AG08396 (cell line): ENCODE measurements at places on chromosomes 6 and 20.
A peak's percentile ranks its signal among the peaks of the same experiment; 100 is the strongest.

- DNase-seq, result no peak
These were observed 2.9 kb downstream of the FNDC1 start for GRCh38 chr6:159172091-159172491.

GRCh38 chr6:162222521-162222920 is 505.0 kb downstream of the PRKN start:
- DNase-seq, result no peak

GRCh38 chr20:48711696-48712464 is 115.9 kb downstream of the PREX1 start:
- DNase-seq, result no peak

- DNase-seq, result peak; percentile 92
These were observed at the start of gene SNX21 for GRCh38 chr20:45833030-45833882. Gene SNX21, plus strand, starts transcription at chr20:45833799. Its CDS starts 121 bp downstream, at chr20:45833920.

DNA sequence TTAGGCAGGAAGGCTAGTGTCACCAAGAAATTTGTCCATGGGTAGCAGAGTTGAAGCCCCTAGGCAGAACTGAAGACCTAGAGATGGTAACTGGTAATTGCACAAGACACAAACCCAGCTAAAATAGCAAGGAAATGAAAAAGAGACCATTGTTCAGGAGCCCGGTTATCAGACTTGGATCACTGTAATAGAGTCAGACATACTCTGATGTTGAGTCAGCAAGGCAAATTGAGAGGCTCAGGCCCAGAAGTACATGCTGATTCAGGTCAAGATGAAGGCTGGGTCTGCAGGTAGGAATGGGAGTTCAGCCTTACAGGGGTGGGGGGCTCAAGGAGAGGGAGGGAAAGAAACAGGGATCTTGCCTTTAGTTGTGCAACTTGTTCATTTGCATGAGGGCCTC is 6.5 kb upstream of the TMEM242 start:
- no peak for DNase-seq

GRCh38 chr20:44357020-44357419 is 1.5 kb downstream of the HNF4A start:
- no peak for DNase-seq

GRCh38 chr20:12152996-12153395 is 235.3 kb downstream of the BTBD3 start:
- peak; percentile 8 for DNase-seq

GRCh38 chr6:77183447-77183846 is 279.8 kb downstream of the HTR1B start:
- no peak for DNase-seq

DNA sequence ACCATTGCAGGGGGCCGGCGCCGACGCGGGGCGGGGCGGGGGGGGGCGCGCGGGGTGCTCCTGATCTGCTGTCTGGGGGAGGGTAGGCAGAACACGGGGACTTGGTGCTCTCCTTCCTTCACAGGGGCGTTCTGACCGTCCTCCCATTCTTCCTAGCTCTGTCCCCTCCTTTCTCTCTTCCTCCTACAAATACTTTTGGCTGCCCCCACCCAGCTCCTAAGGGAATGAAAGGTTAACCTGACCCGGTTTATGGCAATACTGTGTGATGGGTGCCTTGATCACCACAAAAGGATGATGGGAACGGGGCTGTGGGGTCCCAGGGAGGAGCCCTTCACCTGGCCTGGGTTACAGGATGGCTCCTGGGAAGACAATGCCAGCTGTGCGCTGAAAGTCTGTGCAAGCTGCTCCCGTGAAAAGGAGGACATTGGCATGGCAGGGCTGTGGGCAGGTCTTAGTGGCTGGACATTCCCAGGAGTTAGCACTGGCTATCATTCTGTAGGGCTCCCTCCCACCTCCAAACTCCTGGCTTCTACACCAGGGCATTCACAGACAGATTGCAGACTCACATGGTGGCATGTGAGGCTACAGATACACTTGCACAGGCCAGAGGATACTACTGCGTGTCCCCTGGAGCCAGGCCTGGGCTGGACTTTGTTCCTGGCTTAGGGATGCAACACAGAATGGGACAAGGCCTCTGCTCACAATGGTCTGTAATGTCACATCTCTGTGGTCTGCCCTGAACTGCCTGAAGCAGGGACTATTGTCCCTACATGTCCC is 1.9 kb upstream of the TPD52L2 start:
- no peak for DNase-seq

DNA sequence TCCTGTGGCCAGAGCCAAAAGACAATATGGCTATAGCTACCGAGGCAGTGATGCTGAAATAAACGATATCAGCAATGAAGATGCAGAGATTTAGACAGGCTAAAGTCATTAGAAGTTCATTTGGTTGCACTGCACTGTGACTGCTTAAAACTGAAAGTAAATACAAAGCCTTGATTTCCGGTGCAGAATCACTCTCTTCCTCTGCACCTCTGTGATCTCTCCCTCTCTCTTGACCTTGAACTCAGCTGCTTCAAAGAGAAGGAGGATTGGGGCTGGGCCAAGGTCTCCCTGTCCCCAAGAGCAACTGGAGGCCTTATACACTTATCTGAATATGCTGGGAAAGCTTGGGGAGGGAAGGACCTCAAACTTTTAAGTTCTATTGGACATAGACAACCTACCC is 34.6 kb upstream of the SPACA1 start:
- no peak for DNase-seq

GRCh38 chr20:11551479-11551878 is 366.2 kb upstream of the BTBD3 start:
- DNase-seq, result no peak

DNA sequence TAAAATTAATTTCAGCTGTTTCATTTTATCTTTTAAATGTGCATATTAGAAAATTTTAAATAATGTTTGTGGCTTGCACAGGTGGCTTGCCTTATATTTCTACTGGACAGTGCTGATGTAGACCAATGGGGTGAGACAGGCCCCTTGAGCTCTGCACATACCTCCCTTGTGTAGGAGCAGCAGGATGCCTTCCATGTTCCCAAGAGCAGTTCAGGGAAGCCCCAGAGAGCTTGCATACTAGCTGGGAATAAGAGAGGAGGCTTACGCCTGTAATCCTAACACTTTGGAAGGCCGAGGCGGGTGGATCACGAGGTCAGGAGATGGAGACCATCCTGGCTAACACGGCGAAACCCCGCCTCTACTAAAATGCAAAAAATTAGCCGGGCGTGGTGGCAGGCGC is 61.4 kb downstream of the RFPL4B start:
- DNase-seq, result no peak

GRCh38 chr6:111377558-111378120 is 105.4 kb downstream of the REV3L start:
- no peak for DNase-seq

DNA sequence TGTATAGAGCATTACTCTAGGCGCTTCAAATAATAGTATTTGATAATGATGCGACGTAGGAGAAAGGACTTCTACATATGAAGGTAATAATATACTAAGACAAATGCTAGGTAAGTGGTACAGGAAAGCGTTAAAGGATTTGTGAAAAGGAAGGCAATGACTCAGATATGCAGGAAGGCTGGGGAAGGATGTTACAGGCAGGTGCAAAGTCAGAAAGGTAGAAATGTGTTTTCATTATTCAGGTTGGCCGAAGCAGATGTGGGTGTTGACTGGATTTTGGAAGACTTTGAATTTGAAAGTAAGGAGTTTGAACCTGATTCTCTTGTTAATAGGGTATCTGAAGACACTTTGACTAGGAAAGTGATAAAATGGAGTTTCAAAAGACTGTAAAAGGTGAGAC is 51.0 kb downstream of the STK4 start:
- DNase-seq, result no peak

DNA sequence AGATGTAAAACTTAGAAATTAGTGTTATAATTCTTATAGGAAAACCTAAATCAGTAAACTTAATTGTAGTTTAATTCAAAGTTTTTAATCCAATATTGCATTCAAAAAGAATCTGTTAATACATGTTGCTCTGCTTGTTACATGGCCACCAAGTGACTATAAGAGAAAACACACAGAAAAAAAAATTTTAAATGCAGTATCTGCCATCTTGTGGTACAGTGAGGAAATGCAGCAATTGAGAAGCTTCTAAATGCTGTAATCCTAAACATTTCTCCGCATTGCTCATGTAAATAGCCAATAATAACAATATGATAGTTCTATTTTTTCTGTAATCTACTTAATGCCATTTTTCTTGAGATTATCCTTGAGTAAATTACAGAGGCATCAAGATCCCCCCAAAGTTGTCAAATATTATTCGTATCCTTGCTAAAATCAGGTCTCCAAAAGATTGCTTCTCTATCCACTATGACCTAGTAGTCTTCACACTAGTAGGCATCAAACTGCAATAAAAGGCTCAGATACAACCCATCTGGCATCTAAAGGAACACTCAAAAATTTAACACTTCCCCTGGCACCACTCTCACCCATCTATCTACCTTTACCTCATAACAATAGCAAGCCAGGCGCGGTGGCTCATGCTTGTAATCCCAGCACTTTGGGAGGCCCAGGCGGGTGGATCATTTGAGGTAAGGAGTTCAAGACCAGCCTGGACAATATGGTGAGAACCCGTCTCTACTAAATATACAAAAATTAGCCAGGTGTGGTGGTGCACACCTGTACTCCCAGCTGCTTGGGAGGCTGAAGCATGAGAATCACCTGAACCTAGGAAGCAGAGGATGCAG is 34.6 kb downstream of the HDAC2 start:
- peak; percentile 48 for DNase-seq

DNA sequence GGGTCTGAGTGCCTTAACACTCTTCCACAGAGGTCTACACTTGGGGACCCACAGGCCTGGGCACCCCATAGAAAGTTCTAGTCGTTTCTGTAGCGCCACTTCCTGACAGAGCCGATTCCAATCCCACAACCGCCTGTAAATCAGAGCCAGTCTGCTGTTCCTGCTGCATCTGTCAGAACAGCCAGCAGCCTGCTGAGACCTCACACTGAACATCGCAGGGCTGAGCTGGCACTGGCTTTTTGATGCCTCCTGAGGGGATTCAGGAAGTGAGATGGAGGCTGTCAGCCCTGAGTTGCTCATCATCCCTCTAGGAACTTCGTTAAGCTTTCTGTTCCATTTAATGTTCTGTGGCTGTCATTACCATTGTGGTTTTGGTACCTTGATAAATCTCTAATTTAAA is 48.9 kb downstream of the DCBLD1 start:
- no peak for DNase-seq

- no peak for DNase-seq
These were observed 2.1 kb upstream of the TMX4 start for GRCh38 chr20:8021541-8022269.

GRCh38 chr20:54560357-54560756 is 85.0 kb downstream of the DOK5 start:
- no peak for DNase-seq

GRCh38 chr6:149013586-149014344 is 266.9 kb downstream of the UST start:
- no peak for DNase-seq

GRCh38 chr6:46903175-46903574 is 18.6 kb downstream of the ADGRF5 start:
- DNase-seq, result no peak

GRCh38 chr6:135129136-135129856 is 51.8 kb upstream of the MYB start:
- no peak for DNase-seq

DNA sequence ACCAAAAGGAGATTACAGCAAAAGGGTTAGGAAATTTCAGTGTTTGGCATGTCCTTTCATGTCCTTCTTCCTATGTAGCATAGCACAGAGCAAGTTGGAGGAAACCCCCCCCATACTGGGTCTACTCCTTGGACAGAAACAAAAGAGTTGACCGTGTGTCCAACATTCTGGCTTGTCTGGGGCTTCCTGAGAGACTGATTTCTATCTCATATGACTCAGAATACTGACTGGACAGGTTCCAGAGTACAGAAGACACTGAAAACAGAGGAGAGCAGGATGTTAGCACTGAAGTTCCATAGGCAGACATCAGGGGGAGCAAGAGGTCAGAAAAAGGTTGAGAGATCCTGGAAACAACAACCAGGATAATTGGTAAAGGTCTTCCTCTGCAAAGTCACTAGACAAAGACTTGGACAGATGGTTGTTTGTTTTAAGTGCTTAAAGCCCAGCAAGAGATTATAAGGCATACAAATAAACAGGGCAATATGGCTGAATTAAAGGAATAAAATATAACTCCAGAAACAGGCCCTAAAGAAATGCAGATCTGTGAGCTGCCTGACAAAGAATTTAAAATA is 48.4 kb downstream of the USP49 start:
- peak; percentile 78 for DNase-seq

DNA sequence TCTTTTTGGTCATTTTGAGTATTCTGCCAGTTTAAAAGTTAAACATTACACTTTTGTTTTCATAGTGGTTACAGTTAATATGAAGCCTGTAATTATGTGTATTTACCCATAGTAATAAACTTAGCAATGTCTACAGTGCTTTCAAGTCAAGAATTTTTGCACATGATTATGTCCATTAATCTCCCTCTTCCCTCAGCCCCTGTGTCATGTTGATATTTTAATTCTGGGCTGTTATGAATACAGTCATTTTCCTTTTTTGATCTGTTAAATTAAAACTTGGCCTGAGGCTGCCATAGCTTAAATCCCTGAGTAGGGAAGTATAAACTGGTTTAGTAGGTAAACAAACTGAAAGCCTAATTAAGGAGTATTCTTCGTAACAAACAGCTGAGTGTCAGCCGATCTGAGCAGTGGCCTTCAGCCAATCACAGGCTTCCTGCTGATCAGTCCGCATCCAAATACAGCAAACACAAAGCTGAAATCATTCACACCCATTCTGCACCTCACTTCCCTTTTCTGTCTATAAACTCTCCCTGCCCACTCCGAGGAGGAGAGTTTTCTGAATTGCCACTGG is 9.5 kb upstream of the SFT2D1 start:
- no peak for DNase-seq

DNA sequence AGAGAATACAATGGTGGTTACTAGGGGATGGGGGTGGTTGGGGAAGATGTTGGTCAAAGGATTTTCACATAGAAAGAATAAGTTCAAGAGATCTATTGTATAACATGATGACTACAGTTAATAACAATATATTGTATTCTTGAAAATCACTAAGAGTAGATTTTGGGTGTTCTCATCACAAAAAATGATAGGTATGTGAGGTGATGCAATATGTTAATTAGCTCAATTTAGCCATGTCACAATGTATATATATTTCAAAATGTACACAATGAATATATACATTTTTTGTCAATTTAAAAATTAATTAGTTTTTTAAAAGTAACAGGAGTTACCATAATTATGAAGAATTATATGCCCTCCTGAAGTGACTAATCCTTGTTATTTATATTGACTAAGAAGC is 22.3 kb downstream of the ZNF133 start:
- no peak for DNase-seq

DNA sequence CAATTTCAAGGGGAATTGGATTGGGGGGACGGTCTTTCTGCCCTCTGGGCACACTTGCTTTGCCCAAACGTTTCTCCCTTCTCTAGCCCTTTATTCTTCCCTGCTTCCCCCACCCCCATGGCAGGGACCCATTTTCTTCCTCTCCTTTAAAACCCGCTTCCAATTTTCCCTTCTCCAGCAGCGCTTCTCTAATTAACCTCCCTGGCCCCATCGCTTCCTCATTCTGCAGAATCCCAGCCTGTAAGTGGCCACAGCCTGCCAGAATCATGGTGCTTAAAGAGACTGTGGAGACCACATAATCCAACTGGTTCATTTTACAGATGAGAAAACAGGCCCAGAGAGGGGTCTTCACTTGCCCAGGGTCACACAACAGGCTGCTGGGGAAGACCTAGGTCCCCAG is 61.4 kb downstream of the CPNE5 start:
- DNase-seq, result no peak

- DNase-seq, result no peak
These were observed 85.6 kb upstream of the BEND6 start for GRCh38 chr6:56869346-56869745.

GRCh38 chr6:32845384-32845884 is 1.6 kb upstream of the PSMB8 start:
- DNase-seq, result no peak
